ENCODE measurements at places on chromosomes 2 and 18.

- DNase-seq = no peak
Measured at GRCh38 chr2:54981385-54981784, 68.9 kb downstream of the RTN4 start.

DNA sequence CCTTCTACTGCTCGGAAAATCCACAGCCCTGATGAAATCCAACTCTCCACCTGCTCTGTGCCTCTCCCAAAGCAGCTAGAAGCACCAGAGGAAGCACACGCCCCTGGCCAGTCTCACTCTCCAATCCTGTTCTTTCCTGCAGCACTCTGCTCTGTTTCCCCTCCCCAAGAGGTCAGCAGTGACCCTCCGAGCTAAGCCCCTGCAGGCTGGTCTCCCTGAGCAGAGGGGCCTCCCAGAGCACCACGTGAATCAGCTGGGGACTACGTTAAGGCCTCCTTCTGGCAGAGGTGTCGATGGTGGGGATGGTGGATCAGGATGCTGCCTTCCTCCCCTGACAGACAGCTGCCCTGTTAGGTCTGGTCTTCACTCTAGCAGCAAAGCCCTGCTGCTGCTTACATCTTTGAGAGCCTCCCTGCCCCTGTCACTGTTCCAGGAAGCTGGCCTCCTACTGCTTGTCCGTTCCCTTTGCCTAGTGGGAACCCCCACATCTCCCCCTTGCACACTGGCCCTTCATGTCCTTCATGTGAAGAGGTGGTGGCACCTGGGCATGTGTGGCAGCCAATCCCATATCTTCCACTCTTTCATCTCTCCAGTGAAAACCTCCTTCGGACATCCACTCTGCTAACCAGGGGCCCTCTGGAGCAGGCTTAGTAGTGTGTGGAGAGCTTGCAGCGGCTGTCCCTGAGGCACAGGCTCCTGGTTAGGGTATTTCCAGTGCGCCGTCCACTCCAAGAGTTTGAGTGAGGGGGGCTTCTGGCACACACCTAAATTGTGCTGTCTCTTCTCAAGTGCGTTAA lies 307.5 kb upstream of the HS6ST1 start:
- DNase-seq = no peak

GRCh38 chr2:241835611-241836010 lies 23.1 kb downstream of the PDCD1 start:
- peak; percentile 8 for DNase-seq

- DNase-seq = no peak
Measured at GRCh38 chr2:65386989-65387388, 45.4 kb downstream of the SPRED2 start.

GRCh38 chr18:46704816-46705215 lies 47.8 kb upstream of the LOXHD1 start:
- no peak for DNase-seq

- no peak for DNase-seq
Measured at GRCh38 chr2:154706660-154707059, 8.2 kb downstream of the KCNJ3 start.

DNA sequence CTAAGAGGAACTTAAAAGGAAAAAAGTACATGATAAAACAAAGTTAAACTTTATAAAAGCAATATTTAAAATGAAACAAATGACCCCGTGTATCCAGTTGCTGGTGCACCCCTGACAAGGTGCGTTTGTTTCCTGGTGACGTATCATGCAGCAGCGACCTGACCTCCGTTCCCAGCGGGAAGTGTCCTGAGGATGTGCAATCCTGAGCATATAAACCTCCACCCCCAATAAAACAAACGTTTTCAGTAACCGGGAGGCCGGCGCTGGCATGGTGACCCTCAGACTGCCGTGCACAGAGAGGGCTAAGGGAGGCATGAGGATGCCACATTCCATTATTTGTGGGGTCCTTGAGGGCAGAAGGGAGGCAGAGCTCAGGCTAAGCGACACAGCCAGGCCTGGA lies 14.8 kb downstream of the SLC66A2 start:
- peak; percentile 23 for DNase-seq

GRCh38 chr2:236633775-236634560 lies 64.3 kb downstream of the ACKR3 start:
- DNase-seq = peak; percentile 17

DNA sequence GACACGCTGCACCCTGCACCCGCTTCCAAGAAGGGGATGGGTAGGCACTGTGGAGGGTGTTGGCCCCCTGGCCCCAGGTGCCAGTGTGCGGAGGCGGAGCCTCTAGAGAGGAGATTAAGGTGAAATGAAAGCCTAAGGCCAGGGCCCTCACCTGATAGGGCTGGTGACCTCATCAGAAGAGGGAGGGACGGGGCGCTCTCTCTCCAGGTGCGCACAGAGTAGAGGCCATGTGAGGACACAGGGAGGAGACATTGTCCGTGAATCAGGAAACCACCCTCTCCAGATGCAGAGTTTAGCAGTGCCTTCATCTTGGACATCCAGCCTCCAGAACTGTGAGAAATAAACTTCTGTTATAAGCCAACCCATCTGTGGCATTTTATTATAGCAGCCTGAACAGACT lies 62.3 kb downstream of the PSMG2 start:
- no peak for DNase-seq

DNA sequence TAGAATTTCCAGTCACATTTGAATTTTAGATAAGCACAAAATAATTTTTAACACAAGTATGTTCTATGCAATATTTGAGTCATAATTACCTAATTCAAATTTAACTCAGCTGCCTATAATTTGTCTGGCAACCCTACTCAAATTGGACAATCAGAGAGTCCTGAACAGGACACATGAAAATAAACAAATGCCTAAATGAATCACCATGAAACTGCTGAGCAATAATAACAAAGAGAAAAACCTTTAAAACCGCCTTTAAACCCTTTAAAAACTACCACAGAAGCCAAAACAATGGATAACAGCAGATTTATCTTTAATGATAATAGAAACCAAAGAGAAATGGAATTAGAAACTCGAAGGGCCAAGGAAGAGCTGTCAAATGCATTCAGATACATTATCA lies 39.5 kb downstream of the ARL4C start:
- DNase-seq = no peak

GRCh38 chr2:9416962-9417316 lies 6.4 kb downstream of the ITGB1BP1 start:
- DNase-seq = peak; percentile 55

GRCh38 chr2:74149570-74150319 lies 2.0 kb upstream of the BOLA3 start:
- DNase-seq = no peak

DNA sequence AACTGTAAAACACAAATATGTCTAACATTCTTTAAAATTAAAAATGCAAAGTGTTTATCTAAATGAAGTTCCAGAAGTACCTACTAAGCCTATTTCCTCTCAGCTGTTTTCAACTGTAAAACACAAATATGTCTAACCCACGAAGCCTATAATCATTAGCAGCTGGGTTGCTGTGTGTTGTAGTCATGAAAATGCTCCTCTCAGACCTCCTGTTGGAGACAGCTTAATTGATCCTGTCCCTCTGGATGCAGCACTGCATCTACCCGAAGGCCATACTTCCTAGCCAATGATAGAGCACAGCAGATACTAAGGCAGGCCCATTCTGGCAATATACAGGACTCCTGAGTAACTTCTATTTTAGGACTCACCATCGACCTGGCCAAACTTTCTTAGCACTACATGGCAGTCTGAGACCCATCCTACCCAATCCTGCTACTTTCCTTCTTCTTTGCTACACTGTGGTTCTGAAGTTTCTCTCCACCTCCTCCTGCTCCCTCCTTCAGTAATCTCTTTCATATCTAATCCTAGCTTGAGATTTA lies 92.5 kb upstream of the RBBP8 start:
- no peak for DNase-seq

DNA sequence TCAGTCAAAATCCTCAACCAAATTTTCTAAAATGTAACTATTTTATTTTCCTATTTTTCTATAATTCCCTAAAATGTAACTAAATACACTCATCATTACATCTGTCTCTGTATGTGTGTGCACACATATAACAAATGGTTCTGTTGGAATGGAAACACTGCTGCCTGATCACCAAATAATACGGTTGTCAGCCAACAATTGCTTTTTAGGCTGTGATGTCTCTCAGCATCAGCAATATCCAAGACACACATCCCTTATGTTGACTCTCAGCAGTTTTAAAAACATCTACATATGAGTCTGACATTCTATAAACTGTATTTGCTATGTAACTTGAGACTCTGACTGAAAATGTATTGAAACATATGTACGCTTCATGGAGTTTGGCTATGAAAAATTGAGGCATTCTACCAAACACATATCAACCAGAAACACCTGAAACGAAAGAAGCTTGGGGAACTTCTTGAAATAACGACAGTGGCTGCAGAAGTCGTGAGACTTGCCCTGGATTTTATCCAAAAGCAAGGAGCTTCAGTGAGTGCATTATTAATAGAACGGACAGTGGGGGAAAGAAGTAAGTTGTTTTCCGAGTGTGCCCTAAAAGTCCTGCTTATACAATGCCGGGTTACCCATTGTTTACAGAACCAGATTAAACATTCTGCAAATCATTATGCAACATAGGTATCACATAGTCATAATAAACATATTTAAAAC lies 110.2 kb upstream of the ITGB6 start:
- DNase-seq = no peak

DNA sequence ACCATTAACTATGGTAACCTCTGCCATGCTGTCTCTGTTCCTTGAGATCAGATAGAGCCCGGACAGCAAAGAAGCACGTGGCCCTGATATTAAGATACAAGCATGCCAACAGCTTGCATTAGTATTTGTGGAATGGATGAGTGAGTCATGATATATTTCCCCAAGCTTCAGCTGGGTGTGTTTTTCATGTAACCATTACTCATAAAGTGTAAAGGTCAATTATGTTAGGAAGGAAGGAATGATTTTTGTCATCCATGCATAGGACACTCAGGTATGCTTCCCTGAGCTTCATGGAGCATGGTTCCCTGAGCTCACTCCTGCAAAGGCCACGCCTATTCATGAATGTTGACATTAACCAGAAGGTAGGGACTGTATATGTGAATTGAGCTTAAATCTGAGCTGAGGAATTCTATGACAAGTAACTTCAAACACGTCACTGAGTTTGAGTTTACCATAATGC lies 74.6 kb downstream of the ARL4C start:
- no peak for DNase-seq

DNA sequence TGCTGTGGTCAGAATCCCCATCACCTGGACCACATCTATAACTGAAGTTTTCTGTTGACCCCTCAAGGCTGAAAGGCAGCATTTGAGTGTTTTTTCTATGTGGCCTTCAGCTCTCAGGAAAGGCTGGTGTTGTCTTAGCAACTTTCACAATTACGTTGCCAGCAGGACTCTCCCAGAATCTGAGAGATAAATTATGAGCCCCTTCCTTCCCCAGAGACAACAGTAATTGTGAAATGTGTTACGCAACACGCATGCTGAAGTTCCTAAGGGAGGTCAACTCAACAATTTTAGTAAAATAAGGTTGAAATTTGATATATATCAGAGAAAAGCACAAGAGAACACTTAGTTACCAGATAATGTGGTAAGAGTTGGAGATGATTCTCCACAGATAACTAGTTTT lies 216.5 kb upstream of the SLC8A1 start:
- DNase-seq = no peak

DNA sequence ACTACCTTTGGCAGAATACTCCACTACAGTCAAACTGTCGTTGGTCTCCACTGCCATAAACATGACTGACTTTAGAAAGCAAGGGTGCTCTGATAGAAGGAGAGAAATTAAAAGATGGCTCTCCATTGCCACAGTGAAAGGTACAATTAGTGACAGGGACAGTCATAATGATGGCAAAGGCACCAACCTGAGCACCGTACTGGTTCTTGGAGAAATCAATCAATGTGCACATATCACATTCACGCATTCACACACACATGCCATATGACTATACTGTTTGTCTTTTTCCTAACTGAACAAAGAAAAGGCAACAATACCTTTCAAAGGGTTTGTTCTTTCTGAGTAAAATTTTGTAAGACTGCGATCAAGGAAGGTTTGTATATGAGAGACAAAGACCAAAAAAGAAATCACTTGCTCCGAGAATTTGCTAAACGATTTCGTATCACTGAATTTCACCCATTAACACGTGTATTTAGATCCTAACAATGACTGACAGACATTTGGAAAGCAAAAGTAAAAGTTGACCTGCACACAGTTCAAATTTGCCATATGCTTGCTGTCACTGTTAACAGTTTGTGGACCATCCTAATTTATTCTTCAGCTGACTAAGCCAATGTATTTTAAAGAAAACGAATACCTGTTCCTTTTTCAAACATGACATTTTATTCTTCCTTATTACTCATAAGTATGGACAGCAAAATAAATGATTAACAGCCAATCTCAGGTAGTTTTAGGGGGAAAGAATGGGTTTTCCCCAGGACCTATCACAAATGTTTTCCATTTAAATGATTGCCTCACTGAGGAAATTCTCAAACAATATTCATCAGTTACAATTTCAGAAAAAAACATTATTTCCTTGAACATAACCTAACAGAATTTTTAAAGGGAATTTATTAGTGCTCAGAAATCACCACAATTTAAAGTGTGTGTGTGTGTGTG lies 644.4 kb downstream of the ZEB2 start:
- DNase-seq = no peak

DNA sequence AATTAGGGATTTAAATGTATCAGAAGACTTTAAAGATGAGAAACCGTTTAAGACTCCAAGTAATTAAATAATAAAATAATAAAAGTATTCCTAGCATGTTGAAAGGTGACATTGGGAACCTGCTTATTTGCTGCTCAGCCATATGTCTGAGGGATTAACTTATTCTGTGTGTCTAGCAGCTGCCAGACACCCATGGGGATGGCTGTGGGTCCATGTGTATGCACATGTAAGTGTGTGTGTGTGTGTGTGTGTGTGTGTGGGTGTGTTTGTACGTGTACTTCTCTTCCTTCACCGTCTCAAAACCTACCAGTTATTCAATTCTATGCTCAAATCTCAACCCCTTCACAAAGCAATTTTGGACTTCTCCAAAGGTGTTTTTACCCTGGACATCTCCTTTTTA lies 124.5 kb downstream of the SETBP1 start:
- no peak for DNase-seq

DNA sequence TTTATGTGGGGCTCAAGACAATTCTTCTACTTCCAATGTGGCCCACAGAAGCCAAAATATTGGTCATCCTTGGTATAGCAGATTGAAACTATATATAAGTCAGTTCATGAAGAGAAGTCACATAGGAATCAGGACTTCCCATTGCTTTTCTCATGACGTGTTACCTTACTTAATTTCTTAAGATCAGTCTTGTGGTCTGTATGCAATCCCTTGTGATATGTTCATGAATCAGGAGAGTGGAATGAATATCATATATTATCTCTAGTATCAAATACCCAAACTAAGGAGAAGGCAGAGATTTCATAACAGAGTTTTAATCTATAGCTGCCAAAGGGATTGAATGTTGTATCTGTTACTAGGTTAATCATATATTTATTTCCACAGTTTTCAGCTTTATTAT lies 1390.4 kb downstream of the SUCLG1 start:
- no peak for DNase-seq
